Activated CD4-positive, CD25-positive, alpha-beta regulatory T cell treated with anti-CD3 and anti-CD28 coated beads, Interleukin-2, amount 50 U/mL, for 72 hours (primary cell): ENCODE measurements at places on chromosomes 3 and 15.

- no peak for DNase-seq
Observed at GRCh38 chr3:148089171-148089570, 608.5 kb upstream of the AGTR1 start.

- peak; percentile 22 for DNase-seq
Observed at GRCh38 chr15:99432271-99433025, 133.3 kb upstream of the MEF2A start.

DNA sequence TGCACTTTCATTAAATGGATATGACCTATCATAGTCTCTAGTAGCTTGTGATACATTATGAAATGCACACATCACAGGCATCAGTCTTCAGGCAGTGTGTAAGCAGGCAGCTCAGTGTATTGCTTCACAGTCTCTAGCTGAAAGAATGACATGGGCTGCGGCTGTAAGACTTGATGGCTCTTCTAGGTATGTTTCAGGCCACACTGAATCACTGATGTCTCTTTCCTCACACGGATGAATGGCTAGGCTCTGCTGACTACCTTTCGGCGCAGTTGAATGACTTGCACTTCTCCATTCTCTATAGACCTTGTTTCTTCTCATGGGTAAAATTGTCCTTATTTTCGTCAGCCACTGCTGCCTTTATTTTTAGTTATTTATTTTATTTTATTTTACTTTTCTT lies 15.4 kb downstream of the APH1B start:
- DNase-seq, result no peak

GRCh38 chr3:129690406-129690805 lies 83.9 kb upstream of the PLXND1 start:
- no peak for DNase-seq

DNA sequence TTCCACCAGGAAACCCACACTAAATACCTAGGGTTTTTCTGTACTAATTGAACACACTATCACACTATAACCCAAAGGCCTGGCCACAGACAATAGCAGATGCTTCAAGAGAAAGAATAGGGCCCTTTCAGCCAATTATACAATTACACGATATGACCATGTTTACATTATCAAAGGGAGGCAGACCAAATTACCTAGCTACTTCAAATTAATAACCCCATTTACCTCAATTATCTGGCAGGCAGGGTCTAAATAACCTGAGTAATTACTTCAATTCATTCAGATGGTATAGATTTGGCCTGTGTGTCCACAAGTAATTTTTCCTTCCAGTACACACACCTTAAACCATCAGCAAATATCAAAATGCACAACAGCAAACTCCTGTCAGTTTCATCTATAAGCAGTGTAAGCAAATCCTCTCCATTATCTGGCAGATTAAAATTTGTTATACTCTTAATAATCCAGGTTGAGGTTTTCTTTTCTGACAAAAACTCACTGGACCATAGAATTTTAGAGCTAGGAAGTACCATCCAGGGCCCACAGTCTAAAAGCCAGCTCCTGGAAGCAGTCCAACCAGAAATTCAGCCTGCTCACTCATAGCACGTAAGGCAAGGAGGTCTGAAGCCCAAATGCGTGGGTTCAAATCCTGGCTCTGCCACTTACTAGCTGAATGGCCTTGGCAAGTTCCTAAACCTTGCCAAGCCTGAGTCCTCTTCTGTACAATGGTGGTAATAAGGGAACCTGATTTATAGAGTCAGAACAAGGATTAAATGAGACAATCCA lies 51.8 kb downstream of the RFTN1 start:
- no peak for DNase-seq

DNA sequence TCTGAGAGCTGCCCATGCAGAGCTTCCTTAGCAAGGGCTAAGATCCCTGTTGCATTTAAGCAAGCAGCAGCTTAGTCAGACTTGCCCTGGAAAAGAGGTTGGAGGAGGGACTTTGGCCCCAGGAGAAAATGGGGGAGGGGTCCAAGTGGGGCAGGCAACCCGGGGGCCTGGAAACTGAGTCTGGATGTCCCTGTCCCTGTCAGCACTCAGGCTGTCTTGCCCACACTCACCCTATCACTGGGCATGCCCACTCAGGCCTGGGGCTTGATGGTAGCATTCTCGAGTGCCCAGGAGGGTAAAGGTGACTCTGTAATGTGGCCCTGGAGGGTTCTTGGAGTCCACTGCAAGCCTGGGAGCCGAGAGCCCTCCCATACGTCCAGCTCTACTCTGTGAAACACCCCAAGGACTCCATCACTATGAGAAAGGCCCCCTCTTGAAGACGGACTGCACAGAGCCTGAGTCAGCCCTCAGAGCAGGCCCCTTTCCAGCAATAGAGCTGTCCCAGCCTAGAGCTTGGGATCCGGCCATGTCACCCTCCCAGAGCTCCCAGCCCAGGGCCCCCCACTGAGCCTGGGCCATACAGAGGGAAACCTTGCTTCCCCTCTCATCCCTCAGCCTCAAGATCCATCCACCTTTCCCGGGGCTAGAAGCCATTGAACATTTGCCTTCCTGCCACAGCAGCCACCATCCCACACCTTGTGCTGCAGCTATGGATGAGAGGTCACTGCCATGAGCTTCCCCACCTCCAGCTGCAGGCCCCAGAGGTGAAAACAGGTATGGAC lies 13.4 kb downstream of the MYL3 start:
- DNase-seq, result peak; percentile 26

DNA sequence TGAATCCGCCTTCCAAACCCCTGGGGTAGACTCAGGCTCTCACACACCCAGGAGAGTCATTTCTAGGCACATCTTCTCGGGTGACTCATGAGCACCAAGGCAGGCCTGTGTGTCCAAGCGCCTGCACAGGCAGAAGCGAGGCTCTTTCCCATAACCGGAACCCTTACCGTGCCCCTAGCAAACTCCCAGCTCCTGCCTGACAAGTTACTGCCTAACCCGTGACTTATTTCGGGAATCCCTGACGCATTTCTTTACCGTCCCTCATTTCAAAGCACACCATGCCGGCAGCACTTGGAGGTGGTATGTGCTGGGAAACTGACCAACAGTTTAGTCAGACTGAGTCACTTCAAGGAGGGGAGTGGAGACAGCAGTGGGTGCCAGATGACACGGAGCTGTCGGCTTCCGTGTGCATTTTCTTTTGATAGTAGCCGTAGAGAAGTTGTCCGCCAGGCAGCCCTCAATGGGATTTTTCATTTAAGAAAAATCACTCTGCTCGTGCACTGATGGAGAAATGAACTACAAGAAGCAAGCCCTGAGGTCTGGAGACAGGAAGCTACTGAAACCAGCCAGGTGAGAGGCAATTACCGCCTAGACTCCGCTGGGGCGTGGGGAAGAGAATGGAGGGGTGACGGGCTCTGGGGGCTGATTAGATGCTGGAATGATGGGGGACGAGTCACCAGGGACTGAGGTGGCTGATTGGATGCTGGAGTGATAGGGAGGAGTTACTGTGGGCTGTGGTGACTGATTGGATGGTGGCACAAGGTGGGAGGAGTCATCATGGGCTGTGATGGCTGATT lies 17.3 kb upstream of the HRH1 start:
- no peak for DNase-seq

- no peak for DNase-seq
Observed at GRCh38 chr3:197376020-197376419, 77.6 kb upstream of the DLG1 start.

GRCh38 chr3:5123937-5124336 lies 1.8 kb downstream of the ARL8B start:
- no peak for DNase-seq

- DNase-seq, result no peak
Observed at GRCh38 chr3:171269542-171269941, 190.7 kb downstream of the TNIK start.

GRCh38 chr3:117117188-117117936 lies 407.8 kb downstream of the TUSC7 start:
- no peak for DNase-seq

DNA sequence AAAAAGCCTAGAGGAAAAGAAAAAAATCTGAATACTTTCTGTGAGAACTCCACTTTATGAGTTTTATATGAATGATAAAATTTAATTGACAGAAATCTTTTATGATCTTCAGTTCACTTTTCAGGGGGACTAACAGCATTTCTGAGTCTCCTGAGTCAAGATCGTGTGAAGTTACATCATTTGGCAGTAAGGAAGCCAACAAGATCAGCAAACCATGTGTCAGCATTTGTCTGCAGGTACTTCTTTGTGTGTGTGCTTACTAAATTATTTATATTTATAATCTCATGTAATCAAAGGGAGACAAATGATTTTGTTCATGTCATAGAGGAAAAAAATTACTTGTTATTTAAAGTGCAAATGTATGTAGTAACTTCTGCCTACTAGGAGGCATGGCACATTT lies 217.6 kb downstream of the MBNL1 start:
- no peak for DNase-seq

DNA sequence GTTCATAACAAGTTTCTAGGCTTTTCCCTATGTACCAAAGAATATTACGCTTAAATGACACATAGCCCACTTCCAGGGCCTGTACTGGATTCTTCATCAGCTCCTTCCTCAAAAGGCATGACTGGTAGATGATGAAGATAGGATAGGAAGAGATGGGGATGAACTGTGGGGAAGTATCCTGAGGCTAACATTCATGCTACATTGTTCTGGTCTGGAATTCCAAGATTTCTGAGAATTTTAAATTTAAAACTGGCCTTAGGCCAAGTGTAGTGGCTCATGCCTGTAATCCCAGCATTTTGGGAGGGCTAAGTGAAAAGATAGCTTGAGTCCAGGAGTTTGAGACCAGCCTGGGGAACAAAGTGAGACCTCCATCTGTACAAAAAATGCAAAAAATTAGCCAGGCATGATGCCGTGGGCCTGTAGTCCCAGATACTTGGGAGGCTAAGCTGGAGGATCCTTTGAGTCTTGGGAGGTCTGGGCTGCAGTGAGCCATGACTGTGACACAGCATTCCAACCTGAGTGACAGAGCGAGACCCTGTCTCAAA lies 160.1 kb upstream of the PLAAT1 start:
- DNase-seq, result no peak

- DNase-seq, result no peak
Observed at GRCh38 chr15:80967451-80967850, 22.2 kb downstream of the MESD start.

- DNase-seq, result no peak
Observed at GRCh38 chr3:122324871-122325323, at the start of gene CSTA. CSTA (plus strand) TSS chr3:122325248; CDS start chr3:122325293, 45 bp downstream.

DNA sequence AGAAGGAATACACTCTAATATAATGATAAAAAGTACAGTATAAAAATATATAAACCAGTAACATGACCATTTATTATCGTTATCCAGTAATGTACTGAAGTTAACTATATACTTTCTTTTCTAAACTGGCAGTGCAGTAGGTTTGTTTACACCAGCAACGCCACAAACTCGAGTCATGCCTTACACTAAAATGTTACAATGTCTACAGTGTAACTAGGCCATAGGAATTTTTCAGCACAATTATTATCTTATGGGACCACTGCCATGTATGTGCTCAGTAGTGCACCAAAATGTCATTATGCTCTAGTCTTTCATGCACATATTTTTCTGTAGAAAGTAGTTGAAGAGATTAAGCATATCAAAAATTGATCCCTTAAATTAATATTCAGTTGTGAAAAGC lies 609.8 kb upstream of the BCHE start:
- no peak for DNase-seq

DNA sequence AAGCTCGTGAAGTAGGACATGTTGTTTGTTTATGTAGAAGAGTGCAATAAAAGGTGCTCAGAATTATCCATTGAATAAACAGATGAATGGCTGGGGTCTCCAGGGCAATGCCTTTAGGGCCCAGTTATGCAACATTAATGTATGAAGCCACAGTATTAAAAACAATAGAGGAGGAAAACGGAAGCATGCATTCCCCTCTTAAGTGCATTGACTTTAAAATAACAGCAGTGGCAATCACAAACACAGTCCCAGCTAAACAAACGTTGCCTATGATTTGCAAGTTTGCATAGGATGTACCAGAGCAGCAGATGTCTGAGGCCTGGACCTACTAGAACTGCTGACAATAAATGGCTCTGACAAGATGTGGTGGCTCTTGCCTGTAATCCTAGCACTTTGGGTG lies 60.6 kb upstream of the GCNT3 start:
- no peak for DNase-seq

DNA sequence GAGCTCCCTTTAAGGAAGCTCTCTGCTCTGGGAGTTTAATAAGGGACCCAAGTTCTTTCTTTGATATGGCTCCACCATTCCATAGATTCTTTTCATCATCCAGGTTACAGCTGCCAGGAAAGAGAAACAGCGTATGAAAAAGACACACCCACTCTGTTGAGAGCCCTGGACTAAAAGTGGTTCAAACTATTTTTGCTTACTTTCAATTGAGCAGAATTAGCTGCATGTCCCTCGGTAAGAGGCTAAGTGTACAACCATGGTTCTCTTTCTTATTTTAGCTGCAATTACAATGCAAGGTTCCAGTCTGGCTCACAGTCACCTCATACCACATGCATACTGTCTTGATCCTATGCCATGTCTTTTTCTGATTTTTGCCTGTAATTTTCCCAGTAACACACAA lies 1288.3 kb downstream of the NSUN3 start:
- DNase-seq, result no peak

- no peak for DNase-seq
Observed at GRCh38 chr15:63677778-63678177, 80.6 kb downstream of the FBXL22 start.

GRCh38 chr3:160564949-160565441 lies 376 bp downstream of the KPNA4 start:
- DNase-seq, result no peak

DNA sequence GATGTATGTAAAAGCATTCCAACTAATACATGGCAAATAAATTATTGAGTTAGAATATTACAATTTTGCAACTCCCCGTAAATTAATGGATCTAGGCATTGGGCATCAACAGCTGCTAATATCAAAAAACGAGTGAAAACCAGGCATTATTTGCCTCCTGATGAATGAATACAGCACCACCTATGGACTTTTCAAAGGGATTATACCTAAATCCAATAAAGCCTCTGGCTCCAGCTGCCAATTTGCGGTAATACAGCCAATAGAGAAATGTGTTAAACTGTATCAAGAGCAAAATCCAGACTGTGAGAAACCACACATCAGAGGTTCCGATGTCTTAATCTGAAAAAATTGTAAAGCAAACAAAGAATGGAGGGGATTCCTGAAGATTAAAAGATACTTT lies 16.3 kb upstream of the A4GNT start:
- DNase-seq, result no peak

- DNase-seq, result no peak
Observed at GRCh38 chr15:85772668-85773067, 22.1 kb downstream of the KLHL25 start.

GRCh38 chr3:29267226-29267625 lies 13.6 kb upstream of the RBMS3 start:
- DNase-seq, result no peak

GRCh38 chr3:151766454-151766853 lies 32.7 kb downstream of the AADACL2 start:
- no peak for DNase-seq
